CD4-positive, alpha-beta T cell treated with Interleukin-2 at 100 ng/mL for 4 hours (primary cell): ENCODE measurements at places on chromosomes 11 and 22.

DNA sequence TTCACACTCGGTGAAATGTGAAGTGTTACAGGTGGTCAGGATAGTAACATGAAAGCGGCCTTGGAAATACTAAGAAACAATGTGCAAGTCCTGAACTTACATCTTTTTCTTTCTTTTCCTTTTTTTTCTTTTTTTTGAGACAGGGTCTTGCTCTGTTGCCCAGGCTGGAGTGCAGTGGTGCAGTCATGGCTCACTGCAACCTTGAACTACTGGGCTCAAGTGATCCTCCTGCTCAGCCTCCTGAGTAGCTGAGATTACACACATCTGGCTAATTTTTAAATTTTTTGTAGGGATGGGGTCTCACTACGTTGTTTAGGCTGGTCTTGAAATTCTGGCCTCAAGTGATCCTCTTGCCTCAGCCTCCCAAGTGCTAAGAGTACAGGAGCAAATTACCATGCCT is 252.6 kb downstream of the SWAP70 start:
- DNase-seq, result no peak

GRCh38 chr11:87030458-87031054 is 7.2 kb upstream of the TMEM135 start:
- peak; percentile 22 for DNase-seq

DNA sequence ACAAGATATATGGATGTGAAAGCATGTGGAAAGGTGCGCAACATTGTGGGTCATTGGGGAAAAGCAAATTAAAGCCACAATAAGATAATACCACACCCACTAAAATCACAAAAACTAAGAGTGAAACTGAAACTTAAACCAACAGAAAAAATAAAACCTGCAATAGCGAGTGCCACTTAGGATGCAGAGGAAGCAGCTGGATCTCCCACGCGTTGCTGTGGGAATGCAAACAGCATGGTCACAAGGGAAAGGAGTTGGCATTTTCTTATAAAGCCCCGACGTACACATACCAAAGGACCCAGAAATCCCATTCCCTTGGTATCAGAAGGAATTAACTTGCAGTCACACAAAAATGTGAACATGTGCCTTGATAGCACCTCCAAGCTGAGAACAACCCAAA is 712.0 kb downstream of the TBC1D22A start:
- no peak for DNase-seq

DNA sequence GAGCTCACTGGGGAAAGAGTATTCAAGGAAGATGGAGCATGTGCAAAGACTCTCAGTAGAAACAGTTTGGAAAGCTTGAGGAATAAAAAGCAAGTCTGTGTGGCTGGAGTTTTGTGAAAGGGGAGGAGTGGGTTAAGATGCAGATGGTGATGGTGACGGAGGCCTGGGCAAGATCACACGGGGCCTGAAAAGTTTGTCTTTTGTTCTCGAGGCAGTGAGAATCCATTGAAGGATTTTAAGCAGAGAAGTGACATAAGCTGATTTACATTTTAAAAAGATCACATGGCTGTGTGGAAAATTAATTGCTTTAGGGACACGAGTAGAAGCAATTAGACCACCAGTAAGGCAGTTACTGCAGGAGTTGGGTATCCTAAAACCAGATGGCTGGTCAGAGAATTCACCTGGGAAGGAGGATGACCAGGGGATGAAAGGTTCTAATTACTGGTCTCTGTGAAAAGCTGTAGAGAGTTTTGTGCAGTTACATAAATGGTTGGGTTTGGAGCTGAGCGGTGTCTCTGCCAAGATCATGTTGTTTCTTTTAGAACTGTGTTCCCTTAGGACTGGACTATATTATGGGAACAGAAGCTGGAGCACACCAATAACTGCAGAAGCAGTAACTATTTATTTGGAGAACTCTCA is 7.1 kb downstream of the RRP8 start:
- no peak for DNase-seq

- DNase-seq, result no peak
These were observed 10.9 kb downstream of the PRCP start for GRCh38 chr11:82889133-82890001.
